ENCODE measurements at places on chromosomes 2 and 18.

GRCh38 chr2:197081294-197081693 is 154.8 kb upstream of the PGAP1 start:
- no peak for DNase-seq

- DNase-seq = no peak
Observed at GRCh38 chr2:151730262-151730975, 3.9 kb downstream of the NEB start.

GRCh38 chr2:232377319-232377718 is 1.2 kb upstream of the ALPP start:
- DNase-seq = no peak

GRCh38 chr2:85659324-85659981 is 8.5 kb downstream of the SFTPB start:
- DNase-seq = no peak

- DNase-seq = no peak
Observed at GRCh38 chr2:24400207-24400907, 40.0 kb upstream of the ITSN2 start.

DNA sequence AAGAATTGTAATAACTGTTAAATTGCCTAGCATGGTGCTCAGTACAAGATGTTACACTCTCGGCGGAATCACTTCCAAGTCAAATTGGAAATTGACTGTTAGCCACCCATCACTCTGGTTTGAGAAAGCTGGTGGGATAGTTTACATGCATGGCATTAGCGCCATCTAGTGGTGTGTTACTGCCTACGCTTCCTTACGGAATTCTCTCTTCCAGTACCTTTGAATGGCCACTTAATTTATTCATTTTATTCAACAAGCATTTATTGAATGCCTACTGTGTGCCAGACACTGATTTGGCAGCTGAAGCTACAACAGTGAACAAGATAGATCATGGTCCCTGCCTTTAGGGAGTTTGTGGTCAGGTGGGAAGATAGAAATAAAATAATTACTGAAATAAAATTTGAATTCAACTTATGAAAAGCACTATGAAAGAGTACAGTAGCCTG is 171.2 kb downstream of the TMEM247 start:
- DNase-seq = peak; percentile 55

GRCh38 chr2:217987391-217987790 is 15.4 kb downstream of the TNS1 start:
- no peak for DNase-seq

GRCh38 chr2:3257166-3257565 is 120.5 kb downstream of the EIPR1 start:
- DNase-seq = peak; percentile 48

GRCh38 chr2:21288299-21288698 is 164.5 kb downstream of the TDRD15 start:
- DNase-seq = no peak

DNA sequence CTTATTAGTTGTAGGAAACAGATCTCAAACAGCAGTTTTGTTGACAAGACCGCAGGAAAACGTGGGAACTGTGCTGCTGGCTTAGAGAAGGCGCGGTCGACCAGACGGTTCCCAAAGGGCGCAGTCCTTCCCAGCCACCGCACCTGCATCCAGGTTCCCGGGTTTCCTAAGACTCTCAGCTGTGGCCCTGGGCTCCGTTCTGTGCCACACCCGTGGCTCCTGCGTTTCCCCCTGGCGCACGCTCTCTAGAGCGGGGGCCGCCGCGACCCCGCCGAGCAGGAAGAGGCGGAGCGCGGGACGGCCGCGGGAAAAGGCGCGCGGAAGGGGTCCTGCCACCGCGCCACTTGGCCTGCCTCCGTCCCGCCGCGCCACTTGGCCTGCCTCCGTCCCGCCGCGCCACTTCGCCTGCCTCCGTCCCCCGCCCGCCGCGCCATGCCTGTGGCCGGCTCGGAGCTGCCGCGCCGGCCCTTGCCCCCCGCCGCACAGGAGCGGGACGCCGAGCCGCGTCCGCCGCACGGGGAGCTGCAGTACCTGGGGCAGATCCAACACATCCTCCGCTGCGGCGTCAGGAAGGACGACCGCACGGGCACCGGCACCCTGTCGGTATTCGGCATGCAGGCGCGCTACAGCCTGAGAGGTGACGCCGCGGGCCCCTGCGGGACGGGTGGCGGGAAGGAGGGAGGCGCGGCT is at the start of gene TYMS:
Gene TYMS, plus strand, starts transcription at position 343 of the 690 bp plus-strand sequence. Its CDS starts 90 bp downstream, at position 433.
- no peak for DNase-seq

DNA sequence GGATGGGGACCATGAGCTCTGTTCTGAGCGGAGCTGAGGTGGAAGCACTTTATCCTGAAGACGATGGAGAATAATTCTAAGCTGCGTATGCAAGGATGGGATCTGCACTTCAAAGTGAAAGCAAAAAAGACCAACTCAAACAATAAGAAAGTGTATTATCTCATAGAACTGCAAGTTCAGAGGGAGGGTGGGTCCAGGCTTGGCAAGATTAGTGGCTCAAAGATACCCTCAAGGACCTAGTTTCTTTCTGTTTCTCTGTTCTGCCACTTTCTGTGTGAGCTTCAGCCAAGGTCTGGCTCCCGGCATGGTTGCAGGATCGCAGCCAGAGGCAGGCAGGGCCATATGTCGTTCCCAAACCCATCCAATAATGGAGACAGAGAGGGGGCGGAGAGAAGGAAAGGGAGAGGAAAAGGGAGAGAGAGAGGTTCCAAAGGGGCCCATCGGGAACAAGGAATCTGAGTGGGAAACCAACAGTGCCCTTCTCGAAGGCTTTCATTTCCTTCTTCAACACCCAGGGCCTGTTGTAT is 169.2 kb upstream of the NCK2 start:
- DNase-seq = no peak

DNA sequence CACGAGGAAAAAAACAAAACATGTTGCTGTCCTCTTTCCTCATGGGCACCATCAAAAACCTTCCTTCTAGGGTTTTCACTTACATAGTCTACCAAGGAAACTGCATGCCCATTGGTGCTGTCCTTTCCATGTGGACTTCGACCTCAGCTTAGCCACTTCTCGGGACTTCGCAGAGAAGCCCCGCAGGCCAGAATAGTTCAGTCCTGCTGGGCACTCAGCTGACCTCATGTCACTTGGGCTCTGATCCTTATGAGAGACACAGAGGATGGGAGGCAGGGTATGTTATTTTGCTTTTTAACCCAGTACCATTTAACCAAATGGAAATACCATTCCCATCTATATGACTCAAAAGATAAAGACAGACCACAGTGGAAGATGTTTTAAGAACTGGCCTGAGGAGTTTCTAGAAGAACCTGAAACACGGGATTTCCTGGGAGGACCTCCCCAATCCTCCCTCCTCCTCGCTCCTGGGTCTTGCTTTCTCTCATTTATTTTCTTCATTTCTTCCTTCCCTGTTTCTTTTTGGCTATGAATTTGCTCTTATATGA is 28.4 kb downstream of the AAK1 start:
- no peak for DNase-seq

GRCh38 chr2:239611222-239611795 is 210.5 kb upstream of the HDAC4 start:
- DNase-seq = no peak

DNA sequence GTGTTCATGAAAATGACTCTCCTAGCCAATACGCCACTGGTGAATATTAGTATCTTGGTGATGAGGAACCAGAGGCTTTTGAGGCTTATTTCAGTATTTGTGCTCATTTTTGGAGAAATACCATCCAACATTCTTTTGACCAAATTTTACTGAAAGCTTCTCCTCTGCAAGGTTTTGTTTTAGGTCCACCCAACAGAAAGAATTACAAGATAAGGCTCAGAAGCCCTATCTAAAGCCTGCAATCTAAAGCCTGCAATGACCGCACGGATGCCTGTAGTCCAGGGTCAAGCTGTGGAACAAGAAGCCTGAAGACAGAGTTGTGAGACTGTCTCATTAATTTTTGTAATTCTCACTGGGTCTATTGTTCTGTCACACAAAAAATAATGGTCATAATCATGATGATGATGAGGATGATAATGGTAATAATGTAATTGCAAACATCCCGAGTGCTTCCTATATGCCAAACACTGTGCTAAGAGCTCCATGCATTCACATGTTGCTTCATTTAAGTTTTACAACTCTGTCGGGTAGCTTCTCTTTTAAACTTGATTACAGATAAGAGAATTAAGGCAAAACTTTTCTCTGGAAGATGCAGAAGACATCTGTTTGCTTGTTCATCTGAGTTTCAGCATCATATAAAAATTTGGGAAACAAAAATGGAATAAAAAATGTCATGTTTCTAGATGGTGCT is 33.2 kb upstream of the NCOA1 start:
- no peak for DNase-seq

- DNase-seq = no peak
Observed at GRCh38 chr2:215401896-215402379, 33.9 kb downstream of the FN1 start.

- no peak for DNase-seq
Observed at GRCh38 chr2:68292108-68292710, 27.5 kb downstream of the CNRIP1 start.

DNA sequence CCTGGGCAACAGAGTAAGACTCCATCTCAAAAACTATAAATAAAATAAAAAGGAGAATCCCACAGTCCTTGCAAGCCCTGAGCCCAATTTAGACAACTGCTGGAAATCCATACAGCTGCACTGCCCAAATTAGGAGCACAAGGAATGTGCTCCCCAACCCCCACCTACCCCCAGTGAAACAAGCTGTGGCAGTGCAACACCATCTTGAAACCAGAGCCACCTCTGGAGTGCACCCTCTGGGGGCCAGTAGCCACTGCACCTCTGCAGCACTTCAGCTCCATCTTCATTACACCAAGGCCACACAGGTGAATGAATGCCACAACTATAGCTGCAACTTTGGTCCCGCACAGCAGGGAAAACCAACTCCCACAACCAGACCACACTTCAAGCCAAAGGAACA is 37.3 kb downstream of the USP34 start:
- DNase-seq = no peak

DNA sequence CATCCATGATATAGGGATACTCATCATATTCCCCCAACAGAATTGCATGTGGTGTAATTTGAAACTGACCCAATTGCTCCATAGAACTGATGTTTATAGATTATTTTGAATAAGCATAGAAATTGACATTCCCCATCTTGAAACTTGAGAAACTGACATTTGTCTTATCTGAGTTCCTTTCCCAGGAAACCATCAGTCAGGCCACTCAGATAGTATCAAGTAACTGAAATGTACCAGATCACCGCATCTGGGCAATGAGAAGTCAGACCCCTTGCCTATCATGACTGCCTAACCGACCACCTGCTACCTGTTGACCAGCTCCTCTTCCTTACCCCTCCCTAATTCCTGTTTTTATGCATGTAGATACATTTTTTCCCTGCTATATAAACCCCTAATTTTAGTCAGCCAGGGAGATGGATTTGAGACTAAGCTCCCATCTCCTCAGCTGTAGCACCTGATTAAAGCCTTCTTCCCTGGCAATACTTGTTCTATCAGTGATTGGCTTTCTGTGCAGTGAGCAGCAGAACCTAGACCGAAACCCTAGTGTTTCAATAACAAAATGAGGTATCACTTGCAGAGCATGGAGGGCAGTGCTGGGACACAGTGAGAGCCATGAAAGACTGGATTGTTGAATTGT is 274.5 kb downstream of the LPIN1 start:
- no peak for DNase-seq

DNA sequence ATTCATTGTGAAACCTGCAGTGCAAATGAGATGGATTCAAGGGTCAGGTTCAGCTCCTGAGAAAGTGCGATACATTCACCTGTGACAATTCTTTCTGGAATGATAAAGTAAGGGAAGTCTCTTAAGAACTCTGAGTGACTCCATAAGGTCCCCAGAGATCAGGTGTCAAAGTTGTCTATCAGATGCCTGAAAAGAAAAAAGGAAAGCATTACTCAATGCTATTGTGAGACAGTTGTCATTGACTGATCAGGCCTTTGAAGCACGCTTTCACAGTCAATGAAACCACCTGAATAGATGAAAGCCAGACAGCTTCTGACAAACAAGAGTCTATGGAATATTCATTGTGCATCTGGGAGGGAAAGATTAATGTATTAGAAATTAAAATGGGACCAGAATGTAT is 252.7 kb upstream of the GALNT5 start:
- DNase-seq = no peak

- no peak for DNase-seq
Observed at GRCh38 chr2:39432701-39433100, 4.4 kb downstream of the MAP4K3 start.

GRCh38 chr2:86254576-86255538 is 55.6 kb downstream of the MRPL35 start:
- no peak for DNase-seq

GRCh38 chr2:127911737-127912136 is 26.0 kb upstream of the AMMECR1L start:
- no peak for DNase-seq

DNA sequence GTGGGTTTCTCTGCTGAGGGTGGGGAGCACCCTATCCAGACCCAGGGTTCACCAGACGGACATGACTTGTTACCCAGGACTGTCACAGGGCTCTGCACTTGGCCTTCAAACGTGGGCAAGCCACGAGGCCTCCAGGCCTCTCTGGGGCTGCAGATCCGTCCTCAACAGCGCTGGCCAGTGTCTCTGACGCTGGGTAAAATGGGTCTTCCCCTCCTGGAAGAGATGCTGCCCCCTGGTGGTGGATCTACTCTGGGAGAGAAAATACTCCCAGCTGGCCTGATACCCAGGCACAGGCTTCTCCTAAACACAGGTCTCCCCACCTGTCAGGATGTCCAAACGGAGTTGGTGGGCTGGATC is 3.7 kb downstream of the GPR17 start:
- peak; percentile 81 for DNase-seq

- DNase-seq = no peak
Observed at GRCh38 chr2:239009589-239009961, 161.7 kb downstream of the TWIST2 start.

DNA sequence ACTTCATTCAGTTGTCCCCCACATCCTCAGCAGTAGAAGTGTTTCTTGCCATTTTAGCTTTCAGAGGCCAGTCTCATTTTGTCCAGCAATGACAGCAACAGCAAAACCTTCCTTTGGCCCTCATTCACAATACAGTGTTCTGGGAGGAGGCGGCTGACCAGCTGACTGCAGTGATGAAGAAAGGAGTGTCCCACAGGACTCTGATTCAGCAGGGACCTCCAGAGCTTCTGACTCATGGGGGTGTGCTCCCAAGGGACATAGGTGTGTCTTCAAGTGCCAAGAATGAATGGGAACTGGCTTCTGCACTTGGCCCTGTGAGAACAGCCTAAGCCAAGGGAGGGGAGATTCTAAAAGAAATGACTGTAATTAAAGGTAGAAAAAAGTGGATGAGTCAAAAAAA is 147.0 kb upstream of the PELI1 start:
- no peak for DNase-seq

DNA sequence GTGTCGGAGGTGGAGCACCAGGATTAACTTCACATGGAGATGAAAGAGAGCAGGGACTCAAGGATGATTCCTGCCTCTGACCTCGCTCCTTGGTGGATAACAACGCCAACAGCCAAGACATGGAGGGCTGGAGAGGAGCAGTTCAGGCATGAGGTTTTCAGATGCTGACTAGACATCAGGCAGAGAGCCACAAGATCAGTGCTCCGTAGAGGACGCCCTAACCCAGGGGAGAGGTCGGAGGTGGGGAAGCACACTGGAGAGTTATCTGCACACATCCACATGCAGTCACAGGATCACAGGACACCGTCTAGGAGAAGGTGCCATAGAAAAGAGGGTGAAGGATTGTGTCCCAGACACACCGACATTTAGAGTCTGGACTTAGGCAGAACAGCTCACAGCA is 344.3 kb downstream of the EIPR1 start:
- DNase-seq = no peak
